ENCODE measurements at places on chromosomes 6 and 20.

DNA sequence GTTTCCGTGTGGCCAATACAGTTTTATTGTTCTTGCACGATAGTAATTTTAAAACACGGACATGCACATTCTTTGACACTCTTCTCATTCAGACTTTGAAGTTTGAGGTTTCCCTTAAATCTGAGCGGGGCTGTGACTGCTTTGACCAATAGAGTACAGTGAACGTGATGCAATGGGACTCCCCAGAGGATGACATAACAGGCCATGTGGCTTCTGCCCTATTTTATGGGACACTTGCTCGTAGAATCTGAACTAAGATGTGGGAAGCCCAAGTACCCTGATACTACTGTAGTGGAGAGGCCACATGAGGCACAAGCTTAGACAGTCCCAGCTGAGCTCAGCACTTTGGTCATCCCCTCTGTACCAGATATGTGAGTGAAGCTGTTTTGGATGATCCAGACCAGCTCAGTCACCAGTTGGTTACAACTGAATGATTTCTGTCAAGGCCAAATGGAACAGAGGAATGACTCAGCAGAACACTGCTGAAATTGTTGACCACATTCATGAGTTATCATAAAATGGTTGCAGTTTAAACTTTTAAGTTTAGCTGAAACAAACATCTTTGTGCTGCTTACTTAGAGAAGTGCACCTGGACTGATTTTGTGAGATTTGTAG is 279.4 kb downstream of the RFPL4B start:
- peak; percentile 70 for DNase-seq

- DNase-seq: no peak
Observed at GRCh38 chr6:56988145-56988544, 33.2 kb downstream of the BEND6 start.

DNA sequence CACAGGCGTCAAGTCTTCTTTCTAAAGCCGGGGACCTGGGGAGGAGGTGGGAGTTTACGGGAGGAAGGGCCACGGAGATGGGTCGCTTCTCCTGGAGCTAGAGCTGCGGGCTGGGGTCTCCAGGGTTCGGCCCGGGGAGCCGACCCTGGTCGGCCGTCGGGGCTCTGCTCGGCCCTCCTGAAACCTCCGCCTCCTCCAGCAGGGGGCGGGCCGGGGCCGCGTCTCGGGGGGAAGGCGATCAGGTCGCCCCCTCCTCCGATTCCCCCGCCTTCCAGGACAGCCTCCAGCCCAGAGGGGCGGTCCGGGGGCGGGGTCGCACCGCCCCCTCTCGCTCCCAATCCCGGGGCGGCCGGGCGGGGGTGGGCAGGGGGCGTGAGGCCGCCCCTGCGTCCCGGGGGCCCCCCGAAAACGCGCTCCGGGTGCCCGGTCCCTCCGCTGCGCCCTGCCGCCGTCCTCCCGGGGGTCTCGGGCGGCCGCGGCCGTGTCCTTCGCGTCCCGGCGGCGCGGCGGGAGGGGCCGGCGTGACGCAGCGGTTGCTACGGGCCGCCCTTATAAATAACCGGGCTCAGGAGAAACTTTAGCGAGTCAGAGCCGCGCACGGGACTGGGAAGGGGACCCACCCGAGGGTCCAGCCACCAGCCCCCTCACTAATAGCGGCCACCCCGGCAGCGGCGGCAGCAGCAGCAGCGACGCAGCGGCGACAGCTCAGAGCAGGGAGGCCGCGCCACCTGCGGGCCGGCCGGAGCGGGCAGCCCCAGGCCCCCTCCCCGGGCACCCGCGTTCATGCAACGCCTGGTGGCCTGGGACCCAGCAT is at the start of gene CEBPB:
Gene CEBPB (plus strand): TSS at position 580 of the 814 bp plus-strand sequence. CDS start 204 bp downstream, at position 784.
- DNase-seq: peak; percentile 88

GRCh38 chr6:25147223-25147622 is 132.0 kb upstream of the CARMIL1 start:
- no peak for DNase-seq

DNA sequence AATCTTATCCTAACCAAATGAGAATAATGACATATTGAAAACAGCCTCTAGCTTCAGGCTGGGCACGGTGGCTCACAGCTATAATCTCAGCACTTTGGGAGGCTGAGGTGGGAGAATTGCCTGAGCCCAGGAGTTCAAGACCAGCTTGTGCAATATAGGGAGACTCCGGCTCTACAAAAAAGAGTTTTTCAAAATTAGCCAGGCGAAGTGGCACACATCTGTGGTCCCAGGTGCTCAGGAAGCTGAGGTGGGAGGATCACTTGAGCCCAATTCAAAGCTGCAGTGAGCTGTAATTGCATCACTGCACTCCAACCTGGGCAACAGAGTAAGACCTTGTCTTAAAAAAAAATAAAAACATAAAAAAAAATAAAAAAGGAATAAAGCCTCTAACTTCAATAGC is 4.7 kb downstream of the TUBB2A start:
- no peak for DNase-seq

GRCh38 chr20:1539816-1540419 is 17.6 kb downstream of the SIRPD start:
- no peak for DNase-seq

DNA sequence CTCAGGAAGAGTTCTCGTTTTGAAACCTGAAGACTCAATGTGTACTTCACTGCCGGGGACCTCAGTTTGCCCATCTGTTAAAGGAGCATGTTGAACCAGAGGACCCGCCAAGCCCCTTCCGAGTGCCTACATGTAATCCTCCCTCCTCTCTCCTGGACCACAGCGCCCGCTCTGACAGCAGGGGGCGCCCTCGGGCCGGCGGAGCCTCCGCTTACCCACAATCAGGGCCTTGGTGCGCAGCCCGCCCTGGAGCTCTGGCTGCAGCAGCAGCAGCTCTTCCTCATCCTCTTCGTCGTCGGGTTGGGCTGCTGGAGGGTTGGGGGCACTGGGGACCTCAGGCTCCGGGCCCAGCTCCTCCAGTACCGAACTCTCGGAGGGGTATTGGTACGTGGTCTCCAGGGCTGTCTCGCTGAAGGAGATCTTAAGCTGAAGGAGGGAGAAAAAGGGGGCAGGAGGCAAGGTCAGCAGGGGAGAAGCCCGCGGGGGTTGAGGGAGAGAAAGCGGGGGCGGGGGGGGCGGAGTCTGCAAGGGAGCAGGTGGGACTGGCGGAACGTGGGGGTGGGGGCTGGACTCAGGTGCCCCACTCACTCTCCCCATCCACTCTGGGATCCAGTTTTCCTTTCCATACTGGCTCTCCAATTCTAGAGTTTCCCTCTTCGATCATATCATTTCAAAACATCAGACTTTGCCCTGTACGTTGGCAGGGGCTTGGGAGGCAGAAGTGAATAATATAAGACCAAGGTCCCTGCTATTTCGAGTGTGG is 6.3 kb upstream of the DHX16 start:
- DNase-seq: peak; percentile 71

DNA sequence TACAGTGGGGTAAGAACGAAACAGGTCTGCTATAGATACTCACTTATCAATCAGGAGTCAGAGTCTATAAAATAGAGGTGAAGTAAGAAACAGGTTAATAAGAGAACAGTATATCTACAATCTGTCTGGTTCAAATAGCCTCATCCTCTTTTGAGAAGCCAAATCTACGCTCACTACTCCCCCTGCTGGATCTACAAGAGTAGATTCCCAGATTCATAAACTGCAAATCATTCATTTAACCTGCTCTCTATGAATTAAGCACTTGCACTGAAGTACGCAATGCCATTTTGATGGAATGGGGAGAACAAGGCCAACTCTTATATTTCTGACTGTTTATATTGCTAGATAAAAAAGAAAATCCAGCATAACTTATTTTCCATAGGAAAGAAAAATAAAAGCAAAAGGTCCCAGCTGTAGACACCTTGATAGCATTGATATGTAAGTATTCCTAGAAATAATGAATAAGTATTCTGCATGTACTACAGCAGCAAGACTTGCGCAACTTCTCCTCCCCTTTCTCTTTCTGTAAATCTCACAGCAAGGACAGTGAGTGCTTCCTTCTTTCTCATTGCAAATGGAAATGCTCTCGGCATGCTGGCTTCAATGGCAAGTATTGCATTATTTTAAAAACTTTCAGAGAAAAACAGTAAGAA is 92.3 kb downstream of the RFX6 start:
- DNase-seq: peak; percentile 19

GRCh38 chr20:36988494-36988966 is 37.0 kb upstream of the SAMHD1 start:
- DNase-seq: no peak

GRCh38 chr6:137798261-137798660 is 68.8 kb upstream of the TNFAIP3 start:
- no peak for DNase-seq

GRCh38 chr6:166599205-166599604 is 12.7 kb upstream of the RAMACL start:
- no peak for DNase-seq

GRCh38 chr6:158631678-158632537 is 12.6 kb downstream of the DYNLT1 start:
- peak; percentile 80 for DNase-seq

Measured in Caki2 (cell line).